Activated CD4-positive, alpha-beta T cell treated with anti-CD3 and anti-CD28 coated beads, Interleukin-2, Interleukin-6, amounts not matched to agents 100 ng/mL and 50 ng/mL, durations not matched to agents 16 hours and 8 hours (primary cell): ENCODE measurements at places on chromosomes 12 and 14.

- DNase-seq = no peak
Observed at GRCh38 chr12:104136577-104136976, 1.4 kb downstream of the NFYB start.

GRCh38 chr12:89481213-89481914 lies 43.2 kb downstream of the GALNT4 start:
- DNase-seq = no peak

DNA sequence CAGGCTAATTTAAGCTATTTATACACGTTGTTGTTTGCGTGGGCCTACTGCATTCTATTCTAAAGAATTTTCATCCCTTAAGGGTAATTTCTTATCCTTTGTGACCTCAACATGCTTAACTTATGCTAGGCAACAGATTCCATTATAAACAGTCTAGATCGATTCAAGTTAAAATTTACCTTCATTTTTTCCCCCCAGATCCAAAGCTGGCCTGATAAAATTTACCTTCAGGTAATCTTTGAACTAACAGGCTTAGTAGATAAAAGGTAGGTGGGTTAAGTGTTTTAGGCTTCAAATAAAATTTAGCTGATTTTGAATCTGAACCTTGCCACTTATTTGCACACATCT lies 389 bp upstream of the CCNB1IP1 start:
- no peak for DNase-seq

DNA sequence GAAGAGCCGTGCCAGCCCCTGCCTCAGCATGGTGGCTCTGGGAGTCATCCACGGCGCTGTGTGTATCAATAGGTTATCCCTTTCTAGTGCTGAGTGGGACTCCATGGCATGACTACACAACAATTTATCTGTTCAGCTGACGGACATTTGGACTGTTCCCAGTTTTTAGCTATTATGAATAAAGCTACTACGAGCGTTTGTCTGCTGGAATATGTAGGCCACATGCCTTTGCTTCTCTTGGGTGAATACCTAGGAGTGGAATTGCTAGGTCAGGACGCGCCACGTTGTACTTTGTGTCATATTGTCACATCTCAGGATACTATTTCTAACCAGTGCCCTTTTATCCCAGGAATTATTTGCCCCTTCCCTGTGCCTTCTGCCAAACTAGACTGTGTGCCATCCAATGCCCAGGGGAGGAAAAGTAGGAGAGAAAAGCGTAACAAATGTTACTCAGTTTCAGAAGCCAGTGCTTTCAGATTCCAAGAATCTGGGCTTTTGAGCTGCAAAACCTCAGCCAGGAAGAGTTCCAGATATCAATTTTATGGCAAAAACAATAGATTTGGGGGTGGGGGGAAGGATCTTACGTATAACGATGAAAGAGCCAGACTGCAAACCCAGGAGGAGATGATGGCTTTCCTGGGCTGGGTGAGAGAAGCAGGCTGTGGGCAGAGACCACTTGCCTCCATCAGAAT lies 62.5 kb upstream of the NCOR2 start:
- no peak for DNase-seq

DNA sequence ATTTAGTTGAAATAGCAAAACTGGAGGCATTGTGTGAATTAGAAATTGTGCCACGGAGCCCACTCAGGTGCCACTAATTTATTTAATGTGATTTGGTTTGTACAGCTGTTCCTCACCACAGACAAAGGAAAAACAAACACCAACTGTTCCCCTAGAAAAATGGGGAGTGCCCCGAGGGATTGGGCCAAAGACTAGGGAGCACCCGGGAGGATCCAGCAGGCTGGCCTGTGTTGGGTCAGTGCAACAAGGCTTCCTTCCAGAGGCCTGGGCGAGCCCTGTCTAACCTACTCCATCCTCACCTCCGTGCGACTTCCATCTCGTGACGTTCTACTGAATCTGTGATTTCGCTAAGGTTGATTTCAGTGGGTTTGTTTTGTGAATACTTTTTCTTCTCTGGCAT lies 206.2 kb downstream of the CHST11 start:
- DNase-seq = no peak
